Activated CD4-positive, alpha-beta T cell treated with anti-CD3 and anti-CD28 coated beads for 1 hour (primary cell): ENCODE measurements at places on chromosomes 16 and 17.

- DNase-seq, result no peak
Observed at GRCh38 chr17:45402916-45403315, 29.8 kb downstream of the ARHGAP27 start.

- no peak for DNase-seq
Observed at GRCh38 chr16:57020651-57021050, 31.3 kb downstream of the NLRC5 start.

DNA sequence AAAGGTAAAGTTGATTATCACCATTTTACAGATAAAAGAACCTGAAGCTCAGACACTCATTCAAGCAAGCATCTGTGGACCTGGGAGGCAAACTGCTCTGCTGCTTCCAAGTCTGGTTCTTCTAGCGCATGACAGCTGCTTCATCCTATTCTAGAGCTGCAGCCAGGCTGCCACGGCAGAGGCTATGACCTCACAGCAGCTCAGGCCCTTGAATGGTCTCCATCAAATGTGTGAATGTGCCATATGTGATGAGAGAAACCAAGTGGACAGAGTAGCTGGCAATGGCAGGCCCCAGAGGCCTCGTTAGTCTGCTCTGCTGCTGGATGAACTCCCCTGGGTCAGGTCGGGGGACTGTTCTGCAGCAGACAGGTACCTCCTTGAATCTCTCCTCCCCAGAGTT, 30.7 kb upstream of the FOXJ1 start:
- no peak for DNase-seq

DNA sequence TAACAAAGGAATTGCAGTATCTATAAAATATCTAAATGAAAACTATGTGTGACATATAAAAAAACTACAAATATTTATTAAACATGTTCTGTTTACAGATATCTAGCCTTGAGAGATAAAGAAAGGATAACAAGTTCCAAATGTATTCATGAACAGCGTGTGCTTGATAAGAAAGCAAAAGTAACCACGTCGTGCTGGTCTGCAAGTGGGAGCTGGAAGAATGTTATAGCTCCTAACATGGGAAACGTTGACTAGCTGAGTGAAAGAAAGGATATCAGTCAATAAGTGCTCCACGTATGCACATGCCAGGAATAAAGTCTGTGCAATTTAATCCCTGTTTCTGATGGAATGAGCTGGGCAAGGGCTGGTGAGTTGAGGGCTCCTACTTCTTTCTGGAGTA, 71.2 kb upstream of the CDYL2 start:
- DNase-seq, result no peak

- DNase-seq, result no peak
Observed at GRCh38 chr17:42853597-42853967, 2.6 kb downstream of the AOC3 start.

DNA sequence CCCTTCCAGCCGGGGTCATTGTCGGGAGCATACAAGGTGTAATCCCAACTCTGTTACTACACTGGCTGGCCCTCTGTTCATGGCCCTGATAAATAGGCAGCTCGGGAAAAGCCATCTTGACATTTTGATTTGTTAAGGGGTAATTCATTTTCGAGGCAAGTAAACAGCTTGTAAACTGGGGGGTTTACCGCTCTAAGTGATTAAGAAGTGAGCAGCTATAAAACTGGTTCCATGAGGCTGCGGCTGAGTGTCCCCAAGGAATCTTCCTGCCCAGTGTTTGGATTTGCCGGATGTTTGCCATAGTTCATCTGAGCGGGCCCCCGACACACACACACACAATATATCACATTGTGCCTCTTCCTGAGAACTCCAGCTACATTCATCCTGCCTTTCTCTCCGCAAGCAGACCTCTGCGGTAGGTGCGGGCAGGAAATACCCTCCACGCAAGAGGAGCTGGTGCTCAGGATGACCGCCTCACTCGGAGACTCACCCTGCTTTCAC, 92.2 kb downstream of the SOCS1 start:
- no peak for DNase-seq

GRCh38 chr17:81332914-81333528, 37.9 kb upstream of the SLC38A10 start:
- DNase-seq, result no peak

GRCh38 chr16:10658943-10659342, 35.8 kb downstream of the TEKT5 start:
- no peak for DNase-seq

- DNase-seq, result no peak
Observed at GRCh38 chr16:57471852-57472664, 9.6 kb downstream of the POLR2C start.

DNA sequence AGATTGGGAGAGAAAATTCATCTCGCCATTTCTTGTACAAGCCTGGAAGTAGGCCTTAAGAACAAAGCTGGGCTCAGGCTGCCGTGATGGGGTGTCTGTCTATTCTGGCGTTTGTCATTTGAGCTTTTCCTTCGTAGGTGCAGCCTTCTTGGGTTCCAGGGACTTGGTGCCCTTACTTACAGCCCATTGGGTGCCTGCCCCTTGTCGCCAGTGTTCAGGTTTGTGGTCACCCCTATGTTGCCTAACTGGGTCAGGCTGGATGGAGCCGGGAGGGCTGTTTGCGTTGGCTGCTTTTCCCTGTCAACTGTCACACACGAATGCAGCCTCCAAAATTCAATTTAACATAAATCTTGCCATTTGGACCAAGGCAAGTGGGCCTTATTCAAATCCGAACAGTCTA, 23.7 kb upstream of the MED9 start:
- no peak for DNase-seq

GRCh38 chr17:52024300-52024870, 134.1 kb downstream of the CA10 start:
- no peak for DNase-seq

DNA sequence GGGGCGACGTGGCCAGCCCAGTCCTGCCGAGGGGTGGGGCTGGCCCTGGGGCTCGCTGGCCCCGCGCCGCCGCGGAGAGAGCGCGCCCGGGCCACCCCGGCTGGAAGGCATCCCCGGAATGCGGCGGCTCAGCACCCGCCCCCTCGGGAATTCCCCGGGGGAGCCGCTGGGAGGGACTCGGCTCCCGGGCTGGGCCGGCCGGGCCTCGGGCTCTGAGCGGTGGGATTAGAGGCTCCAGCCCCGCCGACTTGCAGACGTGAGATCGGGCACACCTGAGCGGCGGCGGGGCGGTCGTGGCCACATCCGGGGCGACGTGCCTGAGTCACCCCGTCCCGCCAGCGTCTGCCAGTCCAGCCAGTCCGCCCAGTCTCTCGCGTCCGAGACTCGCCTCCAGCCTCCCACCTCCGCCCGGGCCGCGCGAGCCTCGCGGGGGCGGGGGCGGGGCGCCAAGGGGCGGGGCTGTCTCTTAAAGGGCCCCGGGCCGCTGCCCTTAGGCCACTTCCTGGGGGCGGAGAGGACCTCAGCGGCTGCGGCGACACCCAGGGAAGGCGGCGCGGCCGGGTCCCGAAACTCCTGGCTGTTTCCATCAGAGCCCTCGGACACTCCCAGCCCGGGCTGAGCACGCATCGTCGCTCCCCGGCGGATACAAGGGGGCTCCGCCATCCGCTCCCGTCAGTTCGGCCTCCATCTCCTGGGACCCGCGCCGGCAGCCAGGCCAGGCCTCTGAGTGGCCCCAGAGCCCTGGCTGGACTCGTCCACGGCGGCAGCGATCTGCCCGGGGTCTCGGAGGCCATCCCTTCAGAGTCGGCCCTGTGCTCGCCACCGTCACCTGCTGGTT, at the start of gene KCTD11:
Gene KCTD11 (plus strand): TSS at position 498 of the 838 bp plus-strand sequence.
- DNase-seq, result peak; percentile 54

- DNase-seq, result peak; percentile 60
Observed at GRCh38 chr17:1487939-1488825, 4.3 kb downstream of the MYO1C start.

GRCh38 chr17:12990041-12990808, 27.6 kb downstream of the ELAC2 start:
- DNase-seq, result no peak

- DNase-seq, result no peak
Observed at GRCh38 chr16:3171855-3172593, 16.0 kb upstream of the OR1F1 start.

GRCh38 chr17:74516561-74517328, 14.5 kb downstream of the CD300LB start:
- DNase-seq, result no peak

DNA sequence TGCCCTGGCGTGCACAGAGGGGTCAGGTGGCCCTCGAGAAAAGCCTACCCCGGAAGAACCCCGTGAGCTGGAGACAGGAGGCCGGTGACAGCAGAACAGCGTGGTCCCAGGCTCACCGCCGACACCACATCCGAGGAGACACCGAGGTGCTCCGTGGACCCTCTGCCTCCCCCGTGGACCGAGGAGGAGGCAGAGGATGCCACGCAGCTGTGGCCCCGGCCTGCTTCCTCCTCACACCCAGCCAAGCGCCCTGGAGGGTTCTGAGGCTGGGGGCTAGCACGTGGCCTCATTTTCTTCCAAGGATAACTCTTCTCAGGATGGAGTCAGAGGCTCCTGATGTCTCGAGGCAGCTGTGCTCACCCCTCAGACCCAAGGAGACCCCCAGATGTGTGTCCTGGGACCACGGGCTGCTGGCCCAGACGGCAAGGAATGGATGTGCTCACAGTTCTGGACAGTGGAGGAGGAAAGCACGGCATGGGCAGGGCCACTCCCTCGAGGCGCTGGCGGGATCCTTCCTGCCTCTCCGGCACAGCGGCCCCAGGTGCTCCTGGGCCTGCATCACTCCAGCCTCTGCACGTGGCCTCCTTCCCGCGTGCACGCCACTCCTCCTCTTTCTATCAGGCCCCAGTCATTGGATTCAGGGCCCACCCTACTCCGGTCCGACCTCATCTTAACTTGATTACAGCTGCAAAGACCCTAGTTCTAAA, 4.4 kb upstream of the PVALEF start:
- DNase-seq, result no peak

- no peak for DNase-seq
Observed at GRCh38 chr17:4072487-4073157, 70.2 kb downstream of the ZZEF1 start.

- DNase-seq, result no peak
Observed at GRCh38 chr17:57561072-57561861, 183.8 kb downstream of the CCDC182 start.

- no peak for DNase-seq
Observed at GRCh38 chr16:11636172-11636721, 32.0 kb upstream of the SNN start.

GRCh38 chr17:74096456-74096855, 107.0 kb upstream of the RPL38 start:
- no peak for DNase-seq

DNA sequence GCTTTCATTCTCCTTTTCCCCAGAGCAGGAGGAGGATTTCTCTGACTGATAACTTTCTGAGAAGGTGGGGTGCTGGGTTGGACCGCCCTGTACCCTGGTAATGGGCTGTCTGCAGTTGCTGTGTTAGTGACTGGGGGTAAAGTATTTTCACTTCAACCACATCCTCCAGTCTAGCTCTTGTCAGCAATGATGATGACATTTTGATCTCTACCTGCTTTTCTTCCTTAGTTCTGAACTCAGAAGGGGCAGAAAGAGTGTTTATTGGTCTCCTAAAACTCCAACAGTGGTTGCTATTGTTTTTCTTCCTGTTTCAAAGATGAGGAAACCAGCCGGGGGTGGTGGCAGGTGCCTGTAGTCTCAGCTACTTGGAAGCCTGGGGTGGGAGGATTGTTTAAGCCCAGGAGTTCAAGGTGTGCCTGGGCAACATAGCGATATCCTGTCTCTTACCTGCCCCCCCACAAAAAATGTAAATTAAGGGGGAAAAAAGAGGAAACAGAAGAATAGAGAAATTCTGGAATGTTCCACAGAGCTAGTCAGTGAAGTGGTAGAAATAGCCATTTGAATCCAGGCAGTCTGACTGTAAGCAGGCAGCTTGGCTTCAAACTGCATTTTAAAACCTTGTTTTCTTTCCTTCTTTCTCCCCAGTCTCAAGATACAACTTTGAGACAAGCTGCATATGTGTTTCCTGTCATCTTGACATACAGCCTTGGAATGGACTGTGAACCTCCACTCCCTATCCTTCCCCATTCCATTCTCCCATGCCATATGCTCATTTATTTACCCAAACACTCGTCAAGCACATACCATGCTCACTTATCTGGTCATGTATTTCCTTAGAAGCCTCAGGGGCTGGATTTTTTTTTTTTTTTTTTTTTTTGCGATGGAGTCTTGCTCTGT, 3.3 kb upstream of the N4BP1 start:
- DNase-seq, result peak; percentile 25

GRCh38 chr16:23858542-23858941, 22.8 kb downstream of the PRKCB start:
- no peak for DNase-seq

GRCh38 chr17:45768000-45768399, 16.1 kb upstream of the CRHR1 start:
- no peak for DNase-seq

- DNase-seq, result peak; percentile 87
Observed at GRCh38 chr17:2049333-2050299, 5.3 kb upstream of the HIC1 start.

GRCh38 chr16:58462997-58463941, 36.7 kb upstream of the NDRG4 start:
- DNase-seq, result no peak

DNA sequence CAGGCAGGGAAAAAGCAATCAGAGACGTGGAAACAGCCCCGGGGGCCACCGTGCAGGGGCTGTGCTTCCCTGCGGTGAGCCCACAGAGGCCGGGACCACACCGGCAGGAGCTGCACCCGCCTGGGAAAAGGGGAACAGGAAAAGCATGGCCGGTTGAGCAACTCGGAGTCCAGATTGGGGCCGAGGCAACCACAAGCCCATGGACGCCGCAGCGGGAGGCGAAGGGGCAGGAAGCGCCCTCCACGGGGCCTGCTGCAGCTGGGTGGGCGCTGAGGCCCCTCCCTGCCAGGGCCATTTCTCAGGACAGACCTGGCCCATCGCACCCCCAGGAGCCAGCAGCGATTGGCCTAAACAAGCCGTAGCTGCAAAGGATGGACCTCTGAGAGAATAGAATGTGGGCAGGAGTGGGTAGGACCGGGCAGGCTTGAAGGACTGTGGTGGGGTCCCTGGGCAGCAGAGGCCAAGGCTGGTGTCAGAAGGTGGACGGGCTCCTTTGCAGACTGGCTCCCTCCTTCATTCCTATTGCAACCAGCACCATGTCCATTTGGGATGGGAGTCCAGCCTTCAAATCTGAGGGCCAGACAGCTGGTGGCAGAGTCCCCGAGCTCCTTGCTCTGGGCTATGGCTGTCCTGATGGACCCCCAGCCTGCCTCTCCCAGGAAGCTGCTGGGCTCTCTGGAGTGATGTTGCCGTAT, 30.4 kb downstream of the COX4I1 start:
- no peak for DNase-seq

DNA sequence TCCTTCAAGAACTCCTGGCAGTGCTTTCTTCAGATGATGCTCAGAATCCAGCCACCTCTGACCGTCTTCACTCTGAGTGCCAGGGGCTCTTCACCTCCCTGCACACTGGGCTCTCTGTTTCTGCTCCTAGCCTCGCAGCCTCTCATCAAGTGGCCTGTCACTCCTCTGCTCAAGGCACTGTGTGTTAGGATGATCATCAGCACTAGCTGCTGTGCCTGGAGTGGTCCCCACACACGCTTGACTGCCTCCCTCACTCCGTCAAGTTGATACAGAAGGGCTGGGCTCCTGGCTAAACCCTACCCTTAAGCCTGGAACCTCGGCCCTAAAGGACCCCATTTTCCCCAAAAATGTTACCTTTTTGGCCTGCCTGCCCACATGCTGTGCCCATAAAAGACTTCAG, 15.6 kb downstream of the KRT9 start:
- DNase-seq, result no peak
